ENCODE measurements at places on chromosomes 5 and 9.

GRCh38 chr5:159330131-159330800, at the start of gene IL12B:
IL12B (minus strand) TSS chr5:159330487; CDS start chr5:159326782, 3,705 bp downstream.
- no peak for DNase-seq

- DNase-seq = no peak
Observed at GRCh38 chr5:1488882-1489680, 34.7 kb downstream of the LPCAT1 start.

GRCh38 chr5:135951257-135951656, 3.5 kb downstream of the LECT2 start:
- no peak for DNase-seq

DNA sequence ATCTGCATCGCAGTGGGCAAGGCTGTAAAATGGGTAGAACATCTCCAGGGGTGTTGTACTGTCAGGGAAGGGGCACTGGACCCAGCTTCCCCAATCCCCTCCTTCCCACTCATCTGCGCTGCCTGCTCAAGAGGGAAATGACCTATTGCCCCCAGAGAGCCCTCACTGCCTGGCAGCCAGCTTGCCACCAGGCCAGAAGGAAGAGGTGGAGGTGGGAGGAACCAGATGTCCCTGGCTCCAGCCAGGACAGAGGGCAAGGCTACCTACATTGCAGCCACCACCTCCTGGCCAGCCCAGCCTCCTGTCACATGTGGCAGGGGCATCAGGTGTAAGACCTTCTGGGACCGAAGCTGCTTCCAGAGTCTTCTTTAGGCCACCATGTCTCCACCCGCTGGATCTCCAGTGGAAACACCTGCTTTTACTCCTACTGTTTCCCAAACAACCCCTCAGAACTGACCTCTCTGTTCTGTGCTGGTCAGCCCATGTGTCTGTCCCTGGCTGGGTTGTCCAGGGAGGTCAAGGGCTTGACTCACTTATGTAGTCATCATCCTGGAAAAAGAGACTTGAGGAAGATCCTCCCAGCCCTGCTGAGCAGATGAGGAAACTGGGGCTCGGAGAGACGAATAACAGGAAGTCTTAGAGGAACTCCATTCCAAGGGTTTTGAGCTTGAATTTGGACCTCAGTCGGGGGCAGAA, 42.3 kb downstream of the JADE2 start:
- no peak for DNase-seq

DNA sequence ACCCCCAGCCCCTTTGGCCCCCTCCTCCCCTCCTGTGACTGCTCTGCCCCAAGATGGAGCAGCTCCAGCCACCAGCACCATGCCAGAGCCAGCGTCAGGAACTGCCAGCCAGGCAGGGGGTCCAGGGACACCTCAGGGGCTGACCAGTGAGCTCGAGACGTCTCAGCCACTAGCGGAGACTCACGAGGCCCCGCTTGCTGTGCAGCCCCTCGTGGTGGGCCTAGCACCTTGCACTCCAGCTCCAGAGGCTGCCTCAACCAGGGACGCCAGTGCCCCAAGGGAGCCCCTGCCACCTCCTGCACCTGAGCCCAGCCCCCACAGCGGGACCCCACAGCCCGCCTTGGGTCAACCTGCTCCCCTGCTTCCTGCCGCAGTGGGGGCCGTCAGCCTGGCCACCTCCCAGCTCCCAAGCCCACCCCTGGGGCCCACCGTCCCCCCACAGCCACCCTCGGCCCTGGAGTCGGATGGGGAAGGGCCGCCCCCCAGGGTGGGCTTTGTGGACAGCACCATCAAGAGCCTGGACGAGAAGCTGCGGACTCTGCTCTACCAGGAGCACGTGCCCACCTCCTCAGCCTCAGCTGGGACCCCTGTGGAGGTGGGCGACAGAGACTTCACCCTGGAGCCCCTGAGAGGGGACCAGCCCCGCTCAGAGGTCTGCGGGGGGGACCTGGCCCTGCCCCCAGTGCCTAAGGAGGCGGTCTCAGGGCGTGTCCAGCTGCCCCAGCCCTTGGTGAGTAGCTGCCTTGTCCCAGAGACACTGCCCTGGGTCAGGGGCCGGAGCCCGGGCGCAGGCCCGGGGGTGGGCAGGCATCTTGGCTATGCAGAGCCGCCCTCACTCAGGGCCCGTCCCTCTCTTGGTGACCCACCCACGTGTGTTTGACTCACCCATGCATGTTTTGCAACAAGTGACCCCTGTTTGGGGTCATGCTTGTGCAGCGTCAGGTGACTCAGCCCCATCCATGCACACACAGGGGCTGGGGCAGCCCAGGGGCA, 105.2 kb downstream of the WNK2 start:
- DNase-seq = no peak

GRCh38 chr5:76555717-76556116, 67.5 kb downstream of the F2RL2 start:
- no peak for DNase-seq

DNA sequence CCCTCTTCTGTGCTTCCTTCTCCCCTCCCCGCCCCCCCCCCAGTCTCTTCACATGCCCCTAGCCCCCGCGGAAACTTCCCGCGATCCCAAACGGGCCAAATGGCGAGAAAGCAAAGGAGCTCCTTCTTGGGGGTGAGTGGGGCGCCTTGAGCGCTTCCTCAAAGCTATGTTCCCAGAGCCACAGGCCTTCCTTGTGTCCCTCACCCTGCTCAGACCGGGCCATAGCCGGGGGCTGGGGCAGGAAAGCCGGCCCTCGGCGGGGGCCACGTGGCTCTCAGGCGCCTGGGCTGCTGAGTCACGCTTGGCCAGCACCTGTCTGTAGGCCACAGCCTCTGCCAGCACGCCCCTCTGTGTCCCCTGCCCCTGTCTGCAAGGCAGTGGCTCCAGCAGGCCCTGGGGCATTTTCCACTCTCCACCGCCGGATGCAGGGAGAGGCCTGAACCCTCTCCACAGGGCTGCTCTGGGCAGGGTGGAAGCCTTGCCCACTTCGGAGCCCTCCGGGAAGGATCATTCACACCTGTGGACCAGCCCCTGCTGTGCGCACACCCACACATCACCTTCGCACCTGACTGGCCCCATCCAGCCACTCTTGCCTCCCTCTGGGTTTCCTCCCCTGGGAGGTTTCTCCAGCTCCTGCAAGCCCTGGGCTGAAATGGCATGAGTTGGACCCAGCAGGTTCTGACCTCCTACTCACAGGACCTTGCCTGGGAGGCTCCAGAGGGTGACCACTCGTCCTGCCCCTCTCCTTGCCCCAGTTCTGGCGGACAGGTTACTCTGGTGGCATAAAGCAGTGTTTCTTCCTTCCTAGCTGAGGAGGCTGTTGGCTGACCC, 1.2 kb upstream of the SQSTM1 start:
- no peak for DNase-seq

- DNase-seq = no peak
Observed at GRCh38 chr9:7909537-7909936, 110.0 kb upstream of the DMAC1 start.

DNA sequence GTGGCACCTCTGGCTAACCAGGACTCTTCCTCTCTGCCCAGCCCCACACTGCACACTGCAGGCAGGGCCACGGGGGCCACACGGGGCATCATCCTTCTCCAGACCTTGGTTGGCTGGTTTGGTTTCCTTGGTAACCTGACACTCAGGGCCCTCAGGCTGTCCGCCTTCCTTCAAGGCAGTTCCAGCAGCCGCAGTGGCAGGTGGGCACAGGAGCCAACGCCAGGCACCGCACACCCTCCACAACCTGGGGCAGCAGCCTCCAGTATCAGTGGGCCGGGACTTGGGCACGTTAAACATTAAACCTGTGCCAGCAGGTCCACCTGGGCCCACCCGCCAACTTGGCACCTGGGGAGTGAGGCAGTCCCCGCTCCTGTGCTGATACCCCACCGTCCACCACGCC, 1.9 kb downstream of the NPDC1 start:
- DNase-seq = no peak

GRCh38 chr5:6728795-6729183, 15.6 kb downstream of the TENT4A start:
- DNase-seq = no peak

Data from NCI-H2081 treated with DMSO at 0.1 percent for 48 hours (cell line).